RCC 7860 (cell line): ENCODE measurements at places on chromosomes 4 and X.

GRCh38 chr4:154732669-154733068 is 11.1 kb upstream of the LRAT start:
- no peak for DNase-seq

DNA sequence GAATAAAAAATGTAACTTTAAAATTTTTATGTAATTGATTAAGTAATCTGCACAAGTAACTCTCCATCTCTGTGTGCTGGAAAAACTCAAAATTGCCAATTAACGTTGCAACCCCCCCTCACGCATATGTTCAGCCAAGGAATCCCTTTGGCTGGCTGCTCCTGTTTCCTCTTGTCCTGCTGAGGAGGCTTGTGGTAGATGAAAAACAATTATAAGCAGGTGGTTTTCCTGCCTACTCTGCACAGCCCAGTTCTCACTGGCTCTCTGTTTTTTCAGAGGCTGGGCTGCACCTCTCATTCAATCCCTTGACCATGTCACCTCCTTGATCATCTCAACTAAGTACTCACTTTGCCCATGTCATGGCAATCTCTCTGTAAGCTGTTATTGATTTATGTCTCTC is 1068.4 kb downstream of the ARAP2 start:
- DNase-seq: no peak

DNA sequence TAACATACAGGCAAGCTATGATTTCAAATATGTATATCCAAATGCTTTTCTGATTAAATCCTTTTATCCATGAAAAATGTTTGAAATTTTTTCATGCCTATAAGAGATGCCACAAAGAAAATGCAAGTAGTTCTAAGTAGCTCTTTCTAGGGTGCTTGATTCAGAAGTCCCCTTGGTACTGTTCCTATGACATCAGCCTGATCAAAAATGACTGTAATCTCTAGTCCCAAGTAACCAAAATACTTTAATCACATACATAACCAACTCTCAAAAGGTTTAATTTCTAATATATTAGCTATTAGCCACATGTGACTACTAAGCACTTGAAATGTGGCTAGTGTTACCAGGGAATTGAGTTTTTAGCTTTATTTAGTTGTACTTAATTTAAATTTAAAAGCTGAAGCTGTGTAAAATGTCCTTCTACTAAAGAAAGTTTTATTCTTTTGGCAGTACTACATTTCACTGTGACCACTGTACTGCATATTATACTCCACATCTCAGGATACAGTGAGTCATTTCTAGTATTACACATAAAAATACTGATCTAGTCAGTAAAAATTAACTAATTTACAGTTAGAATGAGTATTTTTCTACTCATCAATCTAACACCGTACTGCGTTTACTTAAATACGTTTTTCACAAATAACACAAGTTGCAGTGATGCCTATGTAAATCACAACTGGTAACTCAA is 33.9 kb downstream of the FBXW7 start:
- DNase-seq: peak; percentile 29

- DNase-seq: no peak
Measured at GRCh38 chrX:153903238-153903980, 1.1 kb upstream of the AVPR2 start.

DNA sequence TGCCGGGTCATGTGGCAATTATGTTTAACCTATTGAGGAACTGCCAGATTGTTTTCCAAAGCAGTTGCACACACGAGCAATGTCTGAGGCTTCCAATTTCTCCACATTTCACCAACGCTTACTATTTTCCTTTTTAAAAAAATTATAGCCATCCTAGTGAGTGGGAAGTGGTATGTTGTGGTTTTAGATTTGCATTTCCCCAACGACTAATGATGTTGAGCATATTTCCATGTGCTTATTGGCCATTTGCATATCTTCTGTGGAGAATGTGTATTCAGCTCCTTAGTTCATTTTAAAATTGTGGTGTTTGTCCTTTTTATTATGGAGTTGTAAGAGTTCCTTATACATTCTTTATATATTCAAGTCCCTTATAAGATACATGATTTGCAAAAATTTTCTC is 60.2 kb downstream of the MTMR1 start:
- no peak for DNase-seq

DNA sequence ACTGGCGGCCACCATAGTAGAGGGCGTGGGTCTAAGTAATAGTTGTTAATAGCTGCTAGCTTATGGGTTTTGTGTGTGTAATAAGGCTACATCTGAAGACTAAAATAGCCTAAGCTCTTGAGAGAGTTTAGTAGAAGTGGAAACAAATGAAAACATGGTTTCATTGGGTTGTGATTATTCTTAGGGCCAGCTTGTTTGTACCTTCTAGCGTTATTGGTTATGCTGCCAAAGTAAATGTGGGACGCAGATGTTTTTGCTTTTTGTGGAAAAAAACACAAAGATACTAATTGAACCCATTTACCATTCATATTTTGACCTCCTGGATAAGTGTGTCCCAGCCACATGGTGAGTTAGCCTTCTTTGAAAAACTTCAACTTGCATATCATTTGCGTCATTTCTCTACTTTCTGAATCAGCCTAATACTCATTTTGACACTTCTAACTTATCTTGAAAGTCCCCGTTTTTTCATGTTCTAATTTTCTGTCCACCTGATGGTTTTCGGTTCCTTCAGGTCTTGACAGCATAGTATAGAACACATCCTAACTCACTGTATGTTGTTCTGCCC is 305.3 kb downstream of the FRMPD4 start:
- DNase-seq: no peak

- DNase-seq: no peak
Measured at GRCh38 chrX:49042581-49043219, 457 bp downstream of the TFE3 start.

DNA sequence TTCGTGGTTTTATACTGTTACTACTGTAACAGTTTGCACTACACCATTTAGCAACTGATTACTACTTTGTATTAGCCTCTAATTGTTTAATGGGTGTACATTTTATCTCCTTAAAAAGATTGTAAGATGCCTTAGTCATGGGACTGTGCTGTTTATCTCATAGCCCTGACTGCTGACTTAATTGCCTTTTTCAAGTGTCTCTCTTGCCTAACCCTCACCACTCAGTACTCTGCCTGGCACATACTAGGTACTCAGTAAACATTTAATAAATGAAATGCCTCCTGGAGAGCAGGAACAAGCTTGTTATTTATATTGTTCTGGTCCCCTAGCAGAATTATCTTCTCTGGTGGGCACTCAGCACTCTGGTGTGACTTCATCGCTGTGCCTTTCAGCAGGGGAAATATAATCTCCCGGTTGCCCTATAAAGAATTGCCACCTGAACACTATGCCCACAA is 1.7 kb upstream of the STIM2 start:
- no peak for DNase-seq

GRCh38 chrX:40484408-40485091 is 96.2 kb upstream of the ATP6AP2 start:
- DNase-seq: no peak

GRCh38 chr4:163385466-163385865 is 41.8 kb downstream of the NPY5R start:
- no peak for DNase-seq

DNA sequence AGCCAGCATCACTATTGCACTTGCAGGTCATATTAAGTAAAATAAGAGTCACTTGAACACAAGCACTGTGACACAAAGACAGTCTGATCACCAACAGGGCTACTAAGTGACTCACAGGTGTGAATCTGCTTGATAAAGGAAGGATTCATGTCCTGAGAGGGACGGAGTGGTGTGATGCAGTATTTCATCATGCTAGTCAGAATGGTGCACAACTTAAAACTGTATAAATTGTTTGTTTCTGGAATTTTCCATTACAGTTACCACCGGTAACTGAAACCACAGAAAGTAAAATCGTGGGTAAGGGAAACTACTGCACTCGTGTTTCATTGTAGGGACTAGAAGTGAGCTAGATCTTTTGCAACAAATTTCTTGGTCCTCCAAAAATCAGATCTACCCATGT is 109.7 kb downstream of the ELOVL6 start:
- DNase-seq: peak; percentile 59

- peak; percentile 10 for DNase-seq
Measured at GRCh38 chrX:153765138-153766079, 1.4 kb downstream of the PLXNB3 start.

- no peak for DNase-seq
Measured at GRCh38 chr4:150318971-150319370, 240.7 kb downstream of the DCLK2 start.

GRCh38 chrX:136126872-136127406 is 20.4 kb upstream of the FHL1 start:
- DNase-seq: no peak

DNA sequence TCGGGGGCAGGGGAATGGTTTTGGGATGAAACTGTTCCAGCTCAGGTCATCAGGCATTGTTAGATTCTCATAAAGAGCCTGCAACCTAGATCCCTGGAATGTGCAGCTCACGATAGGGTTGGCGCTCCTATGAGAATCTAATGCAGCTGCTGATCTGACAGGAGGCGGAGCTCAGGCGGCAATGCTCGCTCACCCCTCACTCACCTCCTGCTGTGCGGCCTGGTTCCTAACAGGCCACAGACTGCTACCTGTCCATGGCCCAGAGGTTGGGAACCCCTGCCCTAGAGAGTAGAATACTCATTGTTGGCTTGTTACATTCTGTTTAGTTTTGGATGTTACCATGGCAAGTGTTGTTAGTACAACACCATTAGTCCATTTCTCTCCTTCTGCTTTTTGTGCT is 40.8 kb upstream of the STX18 start:
- no peak for DNase-seq

DNA sequence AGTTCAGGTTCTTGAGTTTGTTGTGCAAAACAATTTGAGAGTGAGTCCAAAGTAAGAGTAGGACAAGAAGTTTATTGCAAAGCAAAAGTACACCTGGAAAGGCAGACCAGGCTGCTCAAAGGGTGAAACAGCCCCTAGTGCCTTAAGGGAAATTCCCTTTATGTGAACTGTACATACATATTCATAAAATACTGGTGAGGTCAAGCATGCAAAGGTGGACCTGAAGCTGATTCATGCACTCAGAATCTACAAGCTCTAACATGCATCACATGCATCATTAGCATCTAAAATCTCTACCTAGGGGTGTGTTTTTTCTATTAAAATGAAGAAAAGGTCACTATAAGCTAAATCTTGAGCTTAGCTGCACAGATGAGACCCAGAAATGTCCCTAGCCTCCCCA is 266.9 kb downstream of the SPATA18 start:
- DNase-seq: no peak

GRCh38 chrX:9706421-9706820 is 59.2 kb downstream of the GPR143 start:
- DNase-seq: no peak

GRCh38 chrX:16487620-16488385 is 162.2 kb upstream of the S100G start:
- no peak for DNase-seq

- DNase-seq: no peak
Measured at GRCh38 chr4:73053974-73054480, 15.5 kb downstream of the COX18 start.
